ENCODE measurements at places on chromosomes 13 and 19.

GRCh38 chr13:50513300-50513877, 330.1 kb downstream of the DLEU7 start:
- no peak for DNase-seq

DNA sequence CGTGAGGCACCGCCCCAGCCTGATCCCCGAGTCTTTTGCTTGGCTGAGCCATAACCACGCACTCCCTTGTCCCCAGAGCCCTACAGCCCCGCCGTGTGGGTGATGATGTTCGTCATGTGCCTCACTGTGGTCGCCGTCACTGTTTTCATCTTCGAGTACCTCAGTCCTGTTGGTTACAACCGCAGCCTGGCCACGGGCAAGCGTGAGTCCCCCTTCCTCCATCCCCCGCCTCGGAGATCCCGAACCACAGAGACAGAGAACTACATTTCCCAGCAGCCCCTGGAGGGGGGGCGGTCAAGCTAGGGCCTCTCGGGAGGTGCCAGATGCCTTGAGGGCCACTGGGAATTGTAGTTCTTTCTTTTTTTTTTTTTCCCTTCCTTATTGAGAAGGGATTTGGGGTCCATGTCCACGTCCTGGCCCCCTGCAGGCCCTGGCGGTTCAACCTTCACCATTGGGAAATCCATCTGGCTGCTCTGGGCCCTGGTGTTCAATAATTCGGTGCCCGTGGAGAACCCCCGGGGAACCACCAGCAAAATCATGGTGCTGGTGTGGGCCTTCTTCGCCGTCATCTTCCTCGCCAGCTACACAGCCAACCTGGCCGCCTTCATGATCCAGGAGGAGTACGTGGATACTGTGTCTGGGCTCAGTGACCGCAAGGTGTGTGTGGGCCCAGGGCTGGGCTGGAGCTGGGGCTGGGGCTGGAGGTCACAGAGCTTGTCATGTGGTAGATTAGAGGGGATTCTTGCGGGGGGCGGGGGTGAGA, 25.9 kb downstream of the GRIN2D start:
- no peak for DNase-seq

DNA sequence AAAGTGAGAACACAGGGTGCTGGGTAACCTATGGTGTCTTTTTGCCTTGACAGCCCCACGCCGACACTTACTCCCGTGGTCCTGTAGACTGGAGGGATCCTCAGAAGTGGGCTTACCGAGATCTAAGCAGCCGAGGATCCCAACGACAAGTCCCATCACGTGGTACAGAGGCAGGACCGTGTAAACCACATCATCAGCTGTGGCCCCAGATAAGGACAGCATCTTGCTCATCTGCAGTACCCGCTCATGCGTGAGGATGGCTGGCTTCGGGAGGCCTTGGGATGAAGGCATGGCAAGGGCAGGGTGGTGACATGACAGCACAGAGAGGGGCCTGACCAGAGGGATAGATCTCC, 2.1 kb downstream of the SLC27A5 start:
- DNase-seq: no peak

- DNase-seq: no peak
These were observed 88.6 kb downstream of the DPF1 start for GRCh38 chr19:38135150-38135998.

DNA sequence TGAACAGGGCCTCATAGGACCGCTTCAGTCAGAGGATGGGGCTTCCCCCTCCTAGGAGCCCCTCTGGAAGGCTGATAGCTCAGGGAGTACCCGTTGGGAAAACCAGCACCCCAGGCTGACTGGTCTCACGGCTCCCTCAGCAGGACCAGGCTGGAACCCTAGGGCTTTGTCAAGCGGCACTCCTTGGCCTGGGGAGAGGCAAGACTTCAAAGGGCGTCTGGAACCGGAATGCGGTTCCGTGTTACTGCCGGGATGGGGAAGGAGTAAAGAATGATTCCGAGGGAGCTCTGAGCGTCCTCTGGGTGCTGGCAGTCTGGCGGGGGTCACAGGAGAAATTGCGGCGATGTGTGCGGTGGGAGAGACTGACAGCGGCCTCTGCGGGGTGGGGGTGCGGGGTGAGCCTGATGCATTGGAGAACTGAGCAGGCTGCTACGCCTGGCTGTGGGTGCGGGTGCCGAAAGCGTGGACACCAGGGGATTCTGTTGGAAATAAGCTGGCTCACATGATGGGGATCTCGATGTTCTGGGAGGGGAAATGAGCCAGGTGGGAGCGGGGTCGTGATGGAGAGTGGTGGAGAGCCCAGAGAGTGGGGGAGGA, 1.9 kb downstream of the COX6B2 start:
- DNase-seq: no peak

DNA sequence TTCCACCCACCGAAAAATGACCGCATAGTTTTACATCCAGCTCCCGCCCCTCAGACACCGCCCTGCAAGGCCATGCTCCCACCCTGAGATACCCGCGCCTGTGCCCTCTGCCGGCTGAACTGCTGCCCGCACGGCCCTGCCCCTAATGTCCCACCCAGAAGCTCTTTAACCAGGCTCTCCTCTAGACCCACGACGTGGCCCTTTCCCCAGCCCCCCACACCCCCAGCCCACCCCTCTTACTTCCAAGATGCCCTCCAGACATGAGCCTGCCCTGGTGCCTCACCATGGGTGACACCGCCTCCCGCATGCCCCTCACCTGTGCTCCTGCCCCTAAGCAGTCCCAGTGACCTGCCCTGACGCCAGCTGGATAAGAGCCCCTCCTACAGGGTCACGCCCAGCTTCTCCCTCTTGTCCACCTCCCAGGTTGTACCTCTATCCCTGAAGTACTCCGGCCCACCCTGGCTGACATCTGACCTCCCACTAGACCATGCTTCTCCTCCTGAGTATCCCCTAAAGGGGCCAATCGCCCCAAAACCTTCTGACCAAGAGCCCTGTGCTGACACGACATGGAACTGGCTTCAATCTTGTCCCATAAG, 51.2 kb downstream of the COLGALT1 start:
- DNase-seq: no peak

DNA sequence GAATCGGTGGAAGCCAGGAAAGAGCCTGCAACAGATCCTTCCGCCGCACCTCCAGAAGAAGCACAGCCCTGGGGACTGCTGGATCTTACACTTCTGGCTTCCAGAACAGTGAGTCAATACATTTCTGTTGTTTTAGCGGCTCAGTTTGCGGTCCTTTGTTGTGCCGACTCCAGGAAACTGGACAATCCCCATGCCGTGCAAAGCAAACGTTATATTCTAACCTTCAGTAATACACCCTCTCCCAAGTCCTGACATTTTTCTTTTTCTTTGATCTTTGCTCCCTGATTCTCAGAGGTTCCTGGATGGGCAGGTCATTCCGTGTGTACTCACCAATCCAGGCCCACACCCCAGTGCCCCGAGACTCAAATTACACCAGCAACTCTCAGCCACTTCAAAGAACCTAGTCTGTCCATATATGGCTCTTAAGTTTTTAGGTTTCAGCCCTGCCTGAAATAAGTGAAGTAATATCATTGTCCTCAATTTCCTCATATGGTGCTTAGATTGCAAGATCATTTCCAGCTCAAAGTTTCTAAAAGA, 387.1 kb upstream of the SGCG start:
- no peak for DNase-seq

DNA sequence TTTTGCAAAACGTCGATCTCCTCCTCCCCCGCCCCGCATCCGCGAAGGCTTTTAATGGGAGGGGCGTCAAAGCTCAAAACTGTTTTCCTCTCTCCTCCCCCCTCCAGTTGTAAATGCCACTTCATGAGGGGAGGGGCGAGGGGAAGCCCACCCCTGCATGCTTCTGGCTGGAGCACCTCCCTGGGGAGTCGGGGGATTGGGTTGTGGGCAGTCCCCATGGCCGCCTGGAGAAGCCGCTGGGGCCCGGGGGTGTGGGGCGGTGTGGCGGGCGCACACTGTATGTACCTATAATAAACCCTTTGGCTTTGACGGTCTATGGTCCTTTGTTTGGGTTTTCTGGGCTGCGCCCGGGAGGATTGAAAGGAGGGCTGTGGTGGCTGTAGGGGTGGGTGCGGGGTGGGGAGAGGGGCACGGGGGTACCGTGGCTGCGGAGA, 505 bp upstream of the SHKBP1 start:
- no peak for DNase-seq

- no peak for DNase-seq
These were observed 112.3 kb upstream of the FRY start for GRCh38 chr13:31919241-31919640.

DNA sequence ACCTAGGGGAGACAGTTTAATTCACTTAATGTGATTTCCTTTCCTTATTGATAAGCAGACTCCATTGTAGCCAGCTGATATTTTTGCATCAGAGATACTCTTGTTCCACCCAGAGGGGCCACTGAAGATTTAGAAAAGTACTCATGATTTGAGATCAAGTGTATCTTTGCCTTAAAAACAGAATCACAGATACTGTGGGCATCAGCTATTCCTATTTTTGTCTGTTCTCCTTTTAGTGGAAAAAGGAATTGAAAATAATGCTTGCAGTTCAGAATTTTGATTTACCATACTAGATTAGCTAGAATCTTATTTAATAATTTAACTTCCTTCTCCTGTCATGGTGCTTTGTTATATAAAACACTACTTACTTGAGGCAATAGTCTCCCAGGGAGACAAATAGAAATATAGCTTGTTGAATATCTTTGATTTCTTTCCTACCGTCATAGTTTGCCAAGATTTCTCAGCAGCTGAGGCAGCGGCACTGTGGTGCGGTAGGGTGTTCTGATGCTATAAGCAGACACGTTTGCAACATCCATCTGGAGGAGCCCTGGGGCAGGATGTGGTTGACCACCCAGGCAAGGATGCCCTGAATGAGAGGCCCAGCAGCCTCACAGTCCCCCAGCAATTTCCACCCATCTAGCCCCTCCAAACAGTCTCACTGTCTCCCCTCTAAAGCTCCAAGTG, 47.0 kb upstream of the RAP2A start:
- no peak for DNase-seq

- no peak for DNase-seq
These were observed 12.9 kb downstream of the OLFM2 start for GRCh38 chr19:9923440-9923839.

DNA sequence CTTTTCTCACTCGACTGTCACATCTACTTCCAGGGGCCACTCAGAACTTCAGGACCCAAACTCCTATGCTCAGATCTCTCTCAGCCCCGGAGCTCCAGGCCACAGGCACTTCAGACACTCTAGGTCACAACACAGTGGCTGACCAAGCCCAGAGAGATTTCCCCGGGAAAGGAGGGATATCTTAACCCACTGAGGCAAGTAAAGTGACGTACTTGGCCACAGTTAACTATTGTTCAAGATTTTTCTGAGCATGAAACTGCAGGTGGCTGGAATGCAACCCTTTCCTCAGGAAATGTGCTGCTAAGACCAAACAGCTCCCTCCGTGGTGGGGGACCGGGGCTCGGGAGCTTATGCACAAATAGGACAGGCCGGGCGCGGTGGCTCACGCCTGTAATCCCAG, 23.9 kb downstream of the OPA3 start:
- DNase-seq: no peak

DNA sequence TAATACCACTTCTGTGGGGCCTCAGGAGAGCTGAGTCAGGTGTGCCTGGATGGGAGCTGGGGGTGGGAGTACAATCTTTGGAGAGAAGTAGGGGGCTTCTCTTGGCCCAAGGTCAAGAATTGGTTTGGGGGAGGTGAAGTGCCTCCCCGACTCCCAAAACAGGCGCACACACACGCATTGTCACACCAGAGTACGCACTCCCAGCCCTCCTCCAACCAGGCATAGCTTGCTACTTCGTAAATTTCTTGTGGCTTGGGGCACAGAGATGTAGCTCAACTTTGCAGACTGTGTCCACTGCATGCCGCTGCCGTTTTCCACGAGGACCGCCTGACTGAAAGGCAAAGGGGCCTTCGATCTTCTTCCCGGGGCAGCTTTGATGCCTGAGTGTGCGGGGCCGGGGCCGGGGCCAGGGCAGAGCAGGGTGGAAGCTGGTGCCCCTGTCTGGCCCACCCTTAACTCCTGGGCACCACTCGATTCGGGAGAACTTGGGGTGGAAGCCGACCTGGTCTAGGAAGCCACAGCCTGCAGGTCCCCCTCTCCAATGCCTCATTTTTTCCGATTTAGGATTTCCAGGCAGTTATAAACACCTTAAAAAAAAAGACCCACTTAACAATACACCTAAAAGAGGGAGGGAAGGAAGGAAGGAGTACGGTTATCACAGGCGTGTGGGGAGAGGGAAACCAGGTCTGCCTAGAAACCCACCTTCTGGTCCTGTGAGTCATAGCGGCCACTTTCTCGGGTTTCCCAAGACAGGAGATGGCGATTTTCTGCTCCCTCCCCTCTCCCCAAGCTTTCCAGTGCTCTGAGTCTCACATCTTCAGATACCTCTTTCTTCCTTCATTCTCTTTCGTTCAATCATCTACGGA, 5.8 kb upstream of the TSHZ3 start:
- DNase-seq: no peak

- DNase-seq: no peak
These were observed 23.4 kb downstream of the MBD3L2B start for GRCh38 chr19:6997679-6998445.

DNA sequence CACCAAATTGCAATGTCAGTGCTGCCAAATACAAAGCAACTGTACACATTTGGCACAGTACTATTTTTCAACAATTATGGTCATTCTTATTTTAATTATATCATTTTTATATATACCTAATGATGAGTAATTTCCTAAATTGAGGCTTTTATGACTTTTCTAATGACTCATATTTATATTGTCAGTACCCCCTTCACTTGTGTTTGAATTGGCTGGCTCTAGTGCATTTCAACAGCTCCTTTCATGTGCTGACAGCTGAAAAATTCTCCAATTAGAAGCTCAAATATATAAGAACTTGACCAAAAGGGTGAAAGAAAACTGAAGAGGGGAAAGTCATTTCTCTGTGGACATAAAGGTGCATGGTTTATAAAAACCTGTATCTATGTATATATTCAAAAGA, 263.3 kb downstream of the SLITRK1 start:
- no peak for DNase-seq

GRCh38 chr19:6204212-6204611, 68.7 kb downstream of the ACSBG2 start:
- DNase-seq: no peak

- no peak for DNase-seq
These were observed 1.2 kb downstream of the EEF2 start for GRCh38 chr19:3983936-3984583.

- no peak for DNase-seq
These were observed 387.6 kb downstream of the SLITRK6 start for GRCh38 chr13:85411591-85411990.

- DNase-seq: no peak
These were observed 778 bp downstream of the MUC16 start for GRCh38 chr19:9009431-9009830.

DNA sequence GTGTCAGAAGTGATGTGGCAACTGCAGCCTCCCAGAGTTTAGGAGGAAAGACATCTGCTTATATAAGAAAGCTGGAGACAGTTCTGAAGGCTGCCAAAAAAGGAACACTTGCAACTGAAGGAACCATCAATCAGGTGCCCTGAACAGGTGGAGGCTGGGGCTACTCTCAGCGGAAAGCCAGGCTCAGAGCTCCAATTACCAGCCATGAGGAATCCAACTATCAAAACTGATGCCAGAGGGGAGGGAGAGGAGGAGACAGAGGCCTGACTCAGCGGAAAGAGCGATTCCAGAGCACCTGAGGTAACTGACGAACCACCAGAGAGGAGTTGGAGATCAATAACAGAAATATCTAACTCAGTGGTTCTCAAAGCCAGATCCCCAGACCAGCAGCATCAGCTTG, 24.3 kb downstream of the LEUTX start:
- no peak for DNase-seq

All from esophagus squamous epithelium (tissue), 5 donors.